CD4-positive, alpha-beta memory T cell (primary cell): ENCODE measurements at places on chromosomes 13 and 19.
A peak's percentile ranks its signal among the peaks of the same experiment; 100 is the strongest.

- peak; percentile 42 for DNase-seq
These were observed 386 bp downstream of the GIPR start for GRCh38 chr19:45668342-45668871.

DNA sequence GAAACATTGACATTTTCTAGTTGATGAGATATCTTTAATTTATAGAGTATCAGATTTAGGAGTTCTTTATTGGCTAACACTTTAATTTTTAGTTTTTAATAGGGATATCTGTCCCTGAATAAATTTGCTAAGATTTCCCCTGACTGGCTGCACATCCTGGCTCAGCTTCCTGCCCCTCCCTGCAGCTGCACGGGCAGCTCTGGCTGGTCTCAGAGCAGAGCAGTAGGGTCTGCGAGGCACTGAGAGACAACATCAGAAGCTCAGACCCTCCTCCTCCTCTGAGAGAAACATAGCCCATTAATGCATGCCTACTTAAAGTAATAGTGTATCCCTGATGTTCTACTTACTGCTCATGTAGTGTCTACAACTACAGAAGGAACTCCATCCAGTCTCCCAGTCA lies 139.2 kb downstream of the TNFSF13B start:
- peak; percentile 11 for DNase-seq

DNA sequence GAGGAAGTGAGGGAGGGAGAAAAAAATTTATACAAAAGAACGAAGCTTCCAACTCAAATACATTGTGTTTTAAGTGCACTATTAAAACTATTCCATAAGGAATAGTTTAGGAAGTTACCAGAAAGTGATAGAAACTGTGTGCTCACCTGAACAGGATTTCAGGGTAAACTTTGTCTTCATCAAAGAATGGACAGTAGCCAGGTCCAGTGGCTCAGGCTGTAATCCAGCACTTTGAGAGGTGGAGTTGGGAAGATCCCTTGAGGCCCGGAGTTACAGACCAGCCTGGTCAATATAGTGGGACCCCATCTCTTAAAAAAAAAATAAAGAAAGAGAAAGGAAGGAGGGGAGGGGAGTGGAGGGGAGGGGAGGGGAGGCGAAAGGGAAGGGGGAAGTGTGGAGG lies 13.0 kb upstream of the CDADC1 start:
- no peak for DNase-seq

GRCh38 chr19:41479757-41480191 lies 36.8 kb downstream of the ERICH4 start:
- DNase-seq = no peak

- no peak for DNase-seq
These were observed 261.7 kb downstream of the ITGBL1 start for GRCh38 chr13:101714195-101714594.

DNA sequence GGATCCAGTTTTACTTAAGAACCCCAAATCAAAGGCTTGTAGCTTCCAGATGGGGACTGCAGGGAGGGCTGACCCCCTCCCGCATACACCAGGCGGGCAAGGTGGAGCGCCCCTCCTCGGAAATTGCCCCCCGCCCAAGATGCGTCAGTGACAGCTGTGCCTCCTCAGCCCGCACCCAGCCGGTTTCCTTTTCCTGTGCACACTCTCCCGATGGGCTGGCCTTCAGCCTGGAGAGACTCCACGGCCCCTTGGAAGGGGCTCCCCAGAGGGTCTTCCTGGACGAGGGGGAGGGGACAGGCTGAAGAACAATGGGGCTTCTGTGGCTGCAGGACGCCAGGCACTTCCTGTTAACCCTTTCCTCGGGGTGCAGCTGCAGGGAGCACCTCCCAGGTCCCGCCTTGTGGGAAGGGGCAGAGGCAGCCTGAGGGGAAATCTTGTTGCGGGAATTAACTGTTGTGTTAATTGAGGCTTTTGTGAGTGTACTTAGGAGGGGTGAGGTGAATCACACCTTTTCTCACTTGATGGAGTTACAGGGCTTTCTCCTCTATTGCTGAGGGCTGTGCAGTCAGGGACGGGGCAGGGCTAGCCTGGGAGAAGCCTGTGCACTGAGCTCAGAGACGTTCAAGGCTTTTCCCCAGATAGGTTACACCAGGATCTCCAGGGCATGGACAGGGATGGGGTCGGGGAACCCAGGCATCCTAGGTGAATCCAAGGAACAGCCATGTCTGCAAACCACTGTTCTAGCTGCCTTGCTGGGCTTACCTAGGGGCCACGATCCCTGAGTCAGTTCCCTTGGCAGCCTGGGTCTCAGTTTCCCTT lies 14.3 kb downstream of the IER2 start:
- peak; percentile 74 for DNase-seq

- DNase-seq = no peak
These were observed 93.2 kb downstream of the STK24 start for GRCh38 chr13:98483601-98484288.

DNA sequence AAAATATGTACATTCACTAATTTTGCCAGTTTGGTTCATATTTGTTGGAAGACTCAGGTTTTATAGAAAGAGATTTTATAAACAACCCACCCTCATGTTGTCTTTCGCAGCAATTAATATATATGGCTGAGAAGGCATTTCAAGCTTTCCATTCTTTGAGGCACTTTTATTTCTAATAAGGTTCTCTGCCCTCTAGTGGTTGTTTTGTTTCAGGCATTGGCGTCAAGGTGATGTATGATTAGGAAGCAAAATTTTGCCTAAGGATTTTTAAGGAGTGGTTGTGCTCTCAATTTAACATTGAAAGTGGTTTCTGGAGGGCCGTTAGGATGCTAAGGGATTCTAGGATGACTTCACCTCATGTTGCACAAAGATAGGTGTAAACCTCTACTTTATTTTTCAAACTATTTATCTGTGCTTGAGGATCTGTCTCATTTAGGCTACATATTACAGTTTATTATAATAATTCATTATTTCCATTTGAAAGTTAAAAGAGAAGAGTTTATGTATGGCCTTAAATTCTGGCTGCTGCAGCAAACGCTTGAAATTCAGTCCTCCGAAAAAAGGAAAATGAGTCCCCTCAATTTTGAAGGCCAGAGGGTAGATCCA lies 35.9 kb downstream of the OXGR1 start:
- DNase-seq = no peak

- no peak for DNase-seq
These were observed 145.5 kb downstream of the FOXO1 start for GRCh38 chr13:40520916-40521315.

- DNase-seq = no peak
These were observed 88.1 kb downstream of the STOML3 start for GRCh38 chr13:38902551-38902950.

DNA sequence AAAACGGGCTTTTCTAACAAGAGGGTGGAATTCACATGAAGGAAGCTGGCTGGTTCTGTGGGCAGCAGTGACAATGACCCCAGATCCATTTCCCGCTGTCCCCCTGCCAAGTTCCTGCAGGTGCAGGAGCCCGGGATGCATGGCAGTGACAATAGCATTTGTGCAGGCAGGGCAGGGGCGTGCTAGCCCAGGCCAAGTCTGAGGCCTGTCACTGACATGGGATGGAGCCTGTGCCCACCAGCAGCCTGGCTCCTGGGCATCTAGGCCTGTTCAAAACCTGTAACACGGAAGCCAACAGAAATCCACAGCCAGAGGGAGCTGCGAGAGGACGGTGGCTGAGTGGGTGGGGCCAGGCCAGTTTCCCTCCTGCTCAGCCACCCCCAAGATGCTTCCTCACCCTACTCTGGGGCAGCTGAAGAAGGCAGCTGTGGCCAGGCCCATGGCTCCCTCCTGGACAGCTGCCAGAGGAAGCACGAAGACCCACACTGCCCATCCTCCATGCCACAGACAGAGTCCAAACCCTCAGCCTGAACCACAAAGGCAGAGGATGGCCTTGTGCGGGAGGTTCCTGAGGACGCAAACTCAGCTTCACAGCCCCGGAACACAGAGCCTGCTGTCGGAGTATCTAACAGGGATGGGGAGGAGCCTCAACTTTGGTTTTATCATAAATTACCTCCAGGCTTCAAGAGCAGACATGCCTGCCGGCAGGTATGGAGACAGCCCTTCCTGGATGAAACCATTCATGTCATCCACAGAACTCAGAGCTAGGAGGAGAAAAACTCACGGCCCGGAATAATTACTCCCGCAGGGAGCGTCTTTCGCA lies 74.0 kb downstream of the CEBPG start:
- DNase-seq = no peak

GRCh38 chr13:59210543-59210942 lies 953.2 kb downstream of the DIAPH3 start:
- no peak for DNase-seq

DNA sequence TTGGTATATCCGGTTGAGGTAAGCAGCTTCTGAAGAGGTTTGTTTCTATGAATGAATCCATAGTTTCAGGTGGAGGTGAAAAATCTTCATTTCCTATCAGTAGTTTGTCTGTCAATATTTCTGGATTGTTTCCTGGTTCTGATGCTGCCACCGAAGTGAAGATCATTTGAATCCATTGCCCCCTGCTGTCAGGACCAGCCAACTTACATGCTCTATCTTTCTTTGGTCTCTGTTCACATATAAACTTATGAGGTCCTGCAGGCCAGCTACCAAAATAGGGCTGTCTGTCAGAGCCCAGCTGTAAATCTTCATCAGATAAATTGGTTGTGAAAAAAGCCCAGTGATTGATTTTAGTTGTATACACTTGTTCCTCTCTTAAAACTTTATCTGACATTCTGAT lies 15.2 kb upstream of the N4BP2L1 start:
- DNase-seq = peak; percentile 33

- no peak for DNase-seq
These were observed 9.3 kb downstream of the IRF2BP1 start for GRCh38 chr19:45876411-45877197.

- DNase-seq = peak; percentile 53
These were observed 5.2 kb upstream of the ZNF579 start for GRCh38 chr19:55585658-55586339.
